Right renal cortex interstitium (tissue), 3 donors: ENCODE measurements at places on chromosomes 16 and 17.

GRCh38 chr17:725746-726145 is 6.7 kb upstream of the TLCD3A start:
- no peak for DNase-seq

- no peak for DNase-seq
Observed at GRCh38 chr17:79168486-79169055, 93.9 kb downstream of the ENGASE start.

GRCh38 chr16:87317750-87318644 is 805 bp upstream of the C16orf95 start:
- DNase-seq = peak; percentile 23

- DNase-seq = no peak
Observed at GRCh38 chr17:77381185-77381700, 240.5 kb downstream of the SEC14L1 start.

DNA sequence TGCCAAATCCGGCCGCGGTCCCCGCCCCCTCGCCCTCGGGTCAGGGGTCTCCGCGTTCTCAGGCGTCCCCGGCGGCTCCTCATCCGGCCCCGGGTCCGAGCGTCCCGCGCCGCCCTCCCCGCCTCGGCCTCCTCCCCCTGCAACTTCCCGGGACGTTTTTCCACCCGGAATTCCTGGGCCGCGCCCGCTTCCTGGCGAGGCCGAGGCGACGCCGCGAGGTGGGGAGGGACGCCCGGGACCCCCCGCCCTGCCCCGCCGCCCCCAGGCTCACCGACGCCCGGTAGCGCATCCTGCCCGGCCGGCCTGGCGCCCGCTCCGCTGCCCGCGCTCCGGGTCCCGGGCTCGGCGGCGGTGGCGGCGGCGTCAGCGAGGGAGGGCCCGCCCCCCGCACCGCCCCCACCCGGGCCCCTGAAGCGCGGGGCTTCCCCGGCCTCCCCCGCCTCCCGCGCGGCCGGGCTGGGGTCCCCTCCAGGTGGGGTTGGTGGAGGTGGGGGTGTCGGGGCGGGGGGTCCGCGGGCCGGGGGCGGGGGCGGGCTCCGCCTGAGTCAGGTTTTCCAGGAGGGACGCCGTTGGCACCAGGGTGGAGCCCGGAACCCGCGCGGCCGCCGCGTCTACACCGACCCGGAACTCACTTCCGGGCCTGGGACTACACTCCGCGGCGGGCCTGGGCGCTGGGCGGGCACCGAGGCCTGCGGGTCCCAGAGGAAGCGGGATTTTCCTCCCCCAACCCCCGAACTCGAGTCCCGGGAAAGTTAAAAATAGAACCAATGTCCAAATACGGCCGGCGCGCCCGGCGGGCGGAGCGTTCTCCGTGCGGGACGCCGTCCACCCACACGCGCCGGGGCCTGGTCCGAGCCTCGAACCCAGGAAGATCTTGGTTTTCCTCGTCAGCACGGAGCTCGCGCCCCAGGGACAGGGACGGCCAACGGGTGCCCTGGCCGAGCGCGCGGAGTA is 6.8 kb downstream of the MYO1C start:
- DNase-seq = no peak

- DNase-seq = no peak
Observed at GRCh38 chr17:78819806-78820792, 20.5 kb downstream of the USP36 start.

DNA sequence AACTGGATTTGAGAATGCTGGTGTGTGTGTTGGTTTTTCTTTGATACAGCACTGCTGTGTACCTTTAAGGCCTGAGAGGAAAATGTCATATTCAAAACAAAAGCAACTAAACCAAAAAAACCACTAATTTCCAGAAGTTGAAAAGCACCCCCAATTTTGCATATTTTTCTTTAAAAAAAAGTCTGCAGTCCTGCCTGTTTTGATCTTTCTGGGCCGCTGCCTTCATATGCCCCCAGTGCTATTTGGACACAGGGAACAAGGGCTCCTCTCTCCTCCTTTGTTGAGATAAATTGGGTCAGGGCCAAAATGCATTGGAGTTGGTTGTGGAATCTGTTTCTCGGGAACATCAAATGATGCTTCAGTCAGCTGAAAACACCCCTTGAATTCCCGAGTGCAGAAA is 26.9 kb downstream of the GPT2 start:
- DNase-seq = no peak

- no peak for DNase-seq
Observed at GRCh38 chr17:78653382-78653781, 76.2 kb upstream of the DNAH17 start.

DNA sequence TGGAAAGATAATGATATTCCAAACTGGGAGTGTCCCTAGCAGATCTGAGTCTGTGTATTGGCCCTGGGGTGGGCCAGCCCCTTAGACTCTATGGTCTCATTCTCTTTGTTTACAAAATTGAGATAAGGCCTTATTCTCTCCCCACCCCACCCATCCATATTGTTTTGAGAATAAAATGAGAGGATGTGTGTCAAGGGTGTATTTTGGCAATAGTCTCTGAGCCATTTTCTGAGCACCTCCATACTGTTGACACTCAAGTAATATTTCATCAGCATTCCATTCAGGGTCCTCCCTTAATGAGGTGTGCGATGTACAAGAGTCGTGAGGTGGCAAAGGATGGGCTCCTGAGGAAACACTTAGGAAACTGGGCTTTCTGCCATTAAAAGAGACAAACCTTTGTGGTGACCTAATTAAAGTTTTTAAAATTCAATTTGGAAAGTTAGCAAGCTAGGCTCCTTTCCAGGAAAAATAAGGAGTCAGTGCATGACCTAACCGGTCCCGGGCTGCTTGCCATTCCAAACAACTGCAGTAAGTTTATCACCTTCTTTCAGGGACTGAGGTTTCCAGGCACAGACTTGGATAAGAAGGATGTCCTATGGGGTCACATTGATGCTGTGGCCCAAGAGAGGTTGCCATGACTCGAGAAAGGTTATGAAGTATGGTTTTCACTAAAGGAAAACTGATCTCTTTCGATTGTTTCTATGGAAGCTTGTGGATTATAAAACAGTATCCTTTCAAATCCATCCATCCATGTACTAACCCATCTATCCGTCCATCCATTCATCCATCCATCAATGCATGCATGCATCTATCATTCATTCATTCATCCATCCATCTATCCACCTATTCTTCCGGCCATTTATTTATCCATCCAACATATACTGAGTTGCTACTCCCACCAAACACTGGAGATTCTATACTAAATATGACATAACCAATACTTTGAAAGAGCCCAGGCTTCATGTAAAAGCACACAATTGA is 443.3 kb downstream of the UTP18 start:
- no peak for DNase-seq

- no peak for DNase-seq
Observed at GRCh38 chr16:19715566-19715965, 2.5 kb downstream of the KNOP1 start.

DNA sequence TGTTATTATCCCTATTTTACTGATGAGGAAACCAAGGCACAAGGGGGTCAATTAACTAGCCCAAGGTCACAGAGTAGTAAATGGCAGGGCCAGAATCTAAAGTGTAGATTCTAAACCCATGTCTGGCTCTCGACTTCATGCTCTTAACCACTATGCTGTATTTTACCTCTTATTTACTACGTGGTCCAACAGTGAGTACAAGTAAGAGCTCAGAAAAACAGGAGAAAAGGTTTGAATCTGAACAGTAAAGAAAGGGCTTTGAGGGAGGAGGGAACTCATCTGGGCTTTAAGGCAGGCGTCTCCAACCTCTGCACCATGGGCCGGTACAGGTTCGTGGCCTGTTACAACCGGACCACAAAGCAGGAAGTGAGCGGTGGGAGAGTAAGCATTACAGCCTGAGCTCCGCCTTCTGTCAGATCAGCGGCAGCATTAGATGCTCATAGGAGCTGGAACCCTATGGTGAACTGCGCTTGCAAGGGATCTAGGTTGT is 62.9 kb downstream of the SMURF2 start:
- no peak for DNase-seq

- no peak for DNase-seq
Observed at GRCh38 chr16:78504401-78504851, 405.0 kb downstream of the WWOX start.

GRCh38 chr17:43030137-43030767 is 5.2 kb downstream of the RND2 start:
- no peak for DNase-seq

GRCh38 chr17:47257651-47258339 is 4.2 kb downstream of the ITGB3 start:
- no peak for DNase-seq

GRCh38 chr17:79065105-79065670 is 9.4 kb upstream of the ENGASE start:
- DNase-seq = no peak

DNA sequence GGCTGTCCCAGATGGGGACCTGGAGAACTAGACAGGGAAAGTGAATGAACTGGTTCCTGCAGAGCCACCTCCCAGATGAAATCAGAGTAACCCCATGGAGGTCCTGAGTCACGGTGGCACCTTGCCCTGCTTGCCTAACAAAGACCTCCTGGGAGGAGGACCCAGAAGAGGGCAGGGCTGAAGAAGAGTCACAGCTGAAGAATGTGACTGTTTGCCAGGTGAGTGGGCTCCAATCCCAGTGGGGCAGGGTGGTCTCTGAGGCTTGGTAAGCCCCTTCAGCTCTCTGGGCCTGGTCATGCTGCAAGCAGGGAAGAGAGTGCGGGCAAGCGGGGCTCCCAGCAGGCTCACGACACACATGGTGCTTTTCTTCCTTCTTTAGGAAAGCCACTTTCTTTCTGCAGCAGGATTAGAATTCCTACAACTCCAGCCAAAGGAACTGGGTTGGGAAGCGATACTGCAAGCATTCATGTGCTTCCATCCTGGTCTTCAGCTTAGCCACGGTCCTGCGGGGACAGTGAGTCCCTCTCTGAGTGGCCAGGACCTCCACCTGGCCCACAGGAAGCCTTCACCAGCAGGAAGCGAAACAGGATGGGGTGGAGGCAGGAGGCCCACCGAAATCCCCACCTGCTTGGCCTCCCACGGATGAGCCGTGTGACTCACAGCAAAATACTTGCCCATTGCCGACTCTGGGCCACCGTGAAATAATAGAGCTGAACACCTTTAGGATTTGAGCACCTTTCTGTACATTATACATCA is 4.3 kb downstream of the C16orf74 start:
- DNase-seq = no peak

- DNase-seq = no peak
Observed at GRCh38 chr16:31412750-31413149, 15.4 kb downstream of the COX6A2 start.

GRCh38 chr17:42708588-42708987 is 26.3 kb downstream of the CNTNAP1 start:
- no peak for DNase-seq

- DNase-seq = no peak
Observed at GRCh38 chr17:80475910-80476876, at the start of gene NPTX1. Gene NPTX1 (minus strand): TSS chr17:80476607. CDS start chr17:80476446, 161 bp downstream.

DNA sequence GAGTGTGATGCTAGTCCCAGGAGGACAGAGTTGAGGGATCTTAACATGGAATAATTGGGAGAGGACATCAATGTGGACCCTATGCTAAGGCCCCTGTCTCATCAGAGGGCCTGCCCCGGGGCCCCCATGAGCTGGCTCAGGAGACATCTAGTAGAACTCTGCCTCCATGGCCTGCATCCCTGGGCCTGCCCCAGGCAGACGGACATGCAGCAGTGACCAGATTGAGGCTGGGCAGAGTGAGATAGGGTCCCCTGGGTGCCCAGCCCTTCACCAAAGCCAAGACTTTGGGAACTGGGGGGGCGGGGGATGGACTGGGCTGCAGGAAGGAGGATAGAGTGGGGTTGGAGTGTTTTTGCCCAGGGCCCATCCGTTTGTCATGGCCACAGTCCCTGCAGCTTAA is 115.2 kb downstream of the CCDC182 start:
- DNase-seq = no peak

DNA sequence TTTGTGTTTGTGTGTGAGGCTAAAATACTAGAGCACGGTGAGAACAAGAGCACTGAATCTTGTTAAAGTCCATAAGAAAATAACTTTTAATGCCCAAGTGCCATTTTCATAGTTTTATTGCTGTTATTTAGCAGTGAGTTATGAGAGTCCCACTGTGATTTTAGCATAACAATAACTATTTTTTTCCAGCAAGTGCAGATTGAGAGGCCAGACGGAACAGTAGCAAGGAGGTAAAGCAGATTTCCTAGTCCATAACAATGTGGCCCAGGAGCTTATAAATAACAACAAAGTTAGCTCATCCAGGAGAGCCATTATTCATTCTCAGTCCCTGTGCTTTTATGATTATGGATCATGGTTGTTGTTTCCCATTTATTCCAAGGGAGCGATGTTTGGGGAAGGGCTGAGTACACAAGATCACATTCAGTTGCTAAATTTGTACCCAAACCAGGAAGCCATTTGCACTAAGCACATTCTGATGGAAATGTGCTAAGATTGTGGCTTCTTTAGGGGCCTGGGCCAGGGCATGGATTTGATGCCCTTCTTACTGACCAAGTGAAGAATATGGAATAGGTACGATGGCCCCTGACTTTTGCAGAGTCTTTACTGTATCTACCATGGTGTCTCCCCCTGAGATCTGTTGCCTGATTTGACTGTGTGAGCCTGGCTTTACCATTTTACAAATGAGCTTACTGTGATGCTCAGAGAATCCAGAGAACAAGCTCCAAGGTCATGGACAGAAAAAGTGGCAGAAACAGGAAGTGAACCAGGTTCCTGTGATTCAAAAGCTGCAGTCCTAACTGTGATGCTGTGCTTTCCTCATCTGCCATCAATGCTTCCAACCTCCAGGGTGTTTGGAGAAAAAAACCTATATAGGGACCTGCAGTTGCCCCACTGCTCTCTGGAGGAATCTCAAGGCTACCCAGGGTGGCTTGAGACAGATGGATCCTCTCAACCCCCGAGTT is 204.7 kb upstream of the HSBP1 start:
- no peak for DNase-seq

DNA sequence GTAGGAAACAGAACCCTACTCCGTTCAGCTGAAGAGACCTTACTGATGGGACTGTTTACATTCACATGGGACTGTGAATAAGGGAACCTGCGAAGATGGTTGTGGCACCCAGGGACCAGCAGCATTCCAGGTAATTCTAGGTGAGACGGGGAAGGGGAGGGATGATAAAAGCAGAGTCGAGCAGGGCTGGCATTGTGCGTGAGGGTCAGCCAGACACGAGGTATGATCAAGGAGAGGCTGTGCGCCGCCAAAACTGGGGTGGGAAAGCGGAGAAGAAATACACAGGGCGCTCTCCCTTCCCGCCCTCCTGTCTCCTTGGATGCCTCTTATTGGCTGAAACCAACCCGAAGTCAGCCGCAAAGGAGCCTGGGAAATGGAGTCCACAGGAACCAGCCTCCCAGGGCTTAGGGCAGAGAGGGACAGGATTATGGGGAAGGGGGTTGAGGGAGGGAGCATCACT is 38.4 kb upstream of the CSNK2A2 start:
- peak; percentile 18 for DNase-seq
